Amniotic stem cell (primary cell): ENCODE measurements at places on chromosomes 12 and 14.

DNA sequence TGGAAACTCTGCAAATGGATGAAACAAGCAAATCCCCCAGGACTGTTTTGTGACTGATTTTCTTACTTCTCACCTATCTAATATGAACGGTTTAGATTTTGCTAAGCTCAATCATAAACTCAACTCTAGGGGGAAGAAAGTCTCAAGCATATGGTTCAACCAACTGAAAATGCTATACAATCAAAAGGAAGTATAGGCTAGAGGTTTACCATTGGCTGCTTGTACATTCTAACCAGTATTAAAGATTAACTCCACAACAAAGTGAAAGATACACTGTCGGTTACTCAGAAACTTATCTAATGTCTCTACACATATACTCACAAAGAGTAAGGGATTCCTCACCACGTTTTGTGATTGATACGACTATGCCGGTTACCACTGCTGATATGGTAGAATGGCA, 281.8 kb upstream of the SOX5 start:
- DNase-seq = no peak

- no peak for DNase-seq
Observed at GRCh38 chr12:20560935-20561334, 134.2 kb upstream of the SLCO1C1 start.

- no peak for DNase-seq
Observed at GRCh38 chr12:14113031-14113430, 131.6 kb upstream of the GRIN2B start.

DNA sequence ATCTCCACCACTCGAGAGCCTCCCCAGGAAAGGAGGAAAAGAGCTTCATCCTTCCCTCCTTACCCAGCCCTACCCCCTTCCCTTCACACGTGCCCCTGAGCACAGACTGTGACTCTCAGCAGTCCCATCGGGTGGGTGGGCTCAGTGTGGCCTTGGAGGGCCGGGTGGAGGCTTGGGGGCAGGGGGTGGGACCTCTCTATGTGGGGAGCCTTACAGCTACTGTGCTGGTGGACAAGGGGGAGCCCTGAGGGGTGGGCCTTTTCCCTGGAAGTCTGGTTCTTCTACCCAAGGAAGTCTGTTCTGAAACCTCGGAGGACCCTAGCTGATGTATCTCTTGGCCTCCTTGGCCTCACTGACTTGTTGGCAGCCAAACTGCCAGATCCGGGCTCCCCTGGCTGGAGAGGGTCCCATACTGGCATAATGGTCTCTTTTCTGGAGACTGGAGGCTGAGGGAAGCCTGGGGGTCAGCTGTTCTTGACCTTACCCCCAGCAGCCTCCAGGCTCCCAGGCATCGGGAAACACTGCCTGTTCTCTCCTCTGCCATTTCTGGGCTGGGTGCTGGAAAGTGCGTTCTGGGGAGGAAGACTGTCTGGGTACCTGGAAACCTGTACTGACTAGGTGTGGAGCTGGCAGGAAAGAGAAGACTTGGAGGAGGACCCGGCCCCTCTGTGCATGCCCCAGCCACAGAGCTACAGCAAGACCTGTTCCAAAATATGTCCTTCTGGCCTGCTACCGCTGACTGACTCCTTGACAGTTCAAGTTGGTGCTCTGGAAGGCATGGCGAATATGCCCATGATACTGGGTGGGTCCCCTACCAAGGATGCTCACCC, 7.6 kb downstream of the VASH1 start:
- DNase-seq = no peak

DNA sequence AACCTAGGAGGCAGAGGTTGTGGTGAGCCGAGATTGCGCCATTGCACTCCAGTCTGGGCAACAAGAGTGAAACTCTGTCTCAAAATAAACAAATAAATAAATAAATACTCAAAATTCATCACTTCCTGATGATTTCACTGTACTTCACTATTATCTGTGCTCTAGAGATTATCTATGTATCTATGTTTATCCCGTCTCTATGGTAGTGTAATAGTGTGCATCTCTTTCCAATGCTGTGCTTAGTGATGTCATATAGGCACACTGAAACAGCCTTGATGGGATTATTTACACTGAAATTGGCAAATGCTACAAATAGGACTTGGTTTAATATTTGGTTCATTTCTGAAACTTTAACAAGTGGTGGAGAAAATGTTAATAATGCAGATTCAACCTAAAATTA, 6.5 kb downstream of the CAPS2 start:
- DNase-seq = no peak

DNA sequence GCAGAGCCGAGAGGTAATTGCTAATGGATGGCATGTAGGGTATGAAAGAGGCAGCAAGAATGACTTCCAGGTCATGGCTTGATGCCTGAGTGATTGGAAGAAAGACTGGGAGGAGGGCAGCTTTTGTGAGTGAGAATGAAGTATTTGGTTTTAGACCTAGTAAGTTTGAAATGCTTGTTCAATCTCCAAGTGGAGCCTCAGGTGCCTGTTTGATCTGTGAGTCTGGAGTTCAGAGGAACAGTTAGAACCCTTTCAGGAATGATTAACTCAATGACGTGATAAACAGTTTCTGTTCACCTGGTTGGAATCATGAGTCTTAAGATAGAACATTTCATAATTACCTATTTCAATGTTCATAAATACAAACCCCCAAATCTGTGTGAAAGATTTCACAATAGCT, 10.4 kb downstream of the KCNJ8 start:
- no peak for DNase-seq

DNA sequence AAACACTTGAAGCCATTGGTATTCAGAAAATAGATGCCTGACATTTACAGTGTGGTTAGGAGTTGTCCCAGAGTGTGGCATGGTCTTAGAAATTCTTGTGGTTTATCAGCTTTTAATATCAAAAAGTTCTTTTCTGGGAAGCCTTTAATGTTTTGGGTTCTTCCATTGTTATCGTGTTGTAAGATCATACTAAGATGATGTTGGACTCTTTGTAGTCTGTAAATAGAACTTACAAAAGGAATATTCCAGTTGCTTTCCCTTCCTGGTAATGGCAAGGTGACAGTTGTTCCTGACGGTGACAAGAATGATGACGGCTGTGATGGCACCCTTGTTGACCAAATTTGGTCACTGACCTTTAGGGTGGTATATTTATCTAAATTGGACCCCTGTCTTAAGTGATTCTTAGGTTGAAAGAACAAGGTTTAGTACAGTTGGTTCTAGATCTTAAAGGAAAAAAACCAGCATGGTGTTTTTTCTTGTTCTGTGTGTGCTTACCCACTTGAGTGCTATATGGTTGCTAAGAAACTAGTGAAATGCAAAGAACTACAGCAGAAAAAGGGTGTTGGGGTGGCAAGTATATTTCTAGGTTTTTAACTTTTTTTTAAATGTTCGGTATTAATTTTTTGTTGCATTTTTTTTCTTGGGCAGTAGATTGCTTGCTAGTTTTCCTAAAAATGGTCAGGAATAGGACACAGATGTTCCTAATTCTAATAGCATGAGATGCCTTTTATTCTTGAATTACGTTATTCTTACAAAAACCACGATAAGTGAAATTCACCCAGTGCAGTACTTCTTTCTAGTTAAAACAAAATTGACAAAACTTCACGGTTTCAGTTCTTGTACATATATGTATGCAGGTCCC, 2.1 kb downstream of the ATP2A2 start:
- DNase-seq = no peak

- DNase-seq = no peak
Observed at GRCh38 chr12:98578392-98578791, 15.1 kb upstream of the SLC25A3 start.

GRCh38 chr14:92657457-92658142, 90.8 kb downstream of the LGMN start:
- no peak for DNase-seq

DNA sequence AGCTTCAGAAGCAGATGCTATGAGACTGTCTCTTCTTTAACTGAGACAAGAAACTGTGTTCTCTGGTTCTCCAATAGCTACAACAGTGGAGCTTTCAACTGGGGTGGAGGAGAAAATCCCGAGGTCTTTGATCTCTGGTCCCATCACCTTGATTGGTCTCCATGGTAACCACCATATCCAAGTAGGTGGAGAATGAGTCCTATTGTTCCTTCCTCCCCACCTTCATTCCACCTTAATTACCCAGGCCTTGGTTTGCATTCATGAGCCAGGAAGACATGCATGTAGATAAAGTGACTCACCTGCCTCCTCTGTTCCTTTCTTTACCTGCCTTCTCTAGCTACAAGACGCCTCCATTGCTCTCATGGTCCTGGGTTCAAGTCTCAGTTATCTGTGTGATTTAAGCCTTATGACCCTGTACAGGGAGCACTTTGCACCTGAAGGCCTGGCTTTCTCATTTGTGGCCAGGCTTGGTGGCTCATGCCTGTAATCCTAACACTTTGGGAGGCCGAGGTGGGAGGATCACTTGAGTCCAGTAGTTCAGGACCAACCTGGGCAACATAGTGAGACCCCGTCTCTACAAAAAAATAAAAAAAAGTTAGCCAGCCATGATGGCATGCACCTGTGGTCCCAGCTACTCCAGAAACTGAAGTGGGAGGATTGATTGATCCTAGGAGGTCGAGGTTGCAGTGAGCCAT, 157.7 kb upstream of the TBX3 start:
- no peak for DNase-seq

DNA sequence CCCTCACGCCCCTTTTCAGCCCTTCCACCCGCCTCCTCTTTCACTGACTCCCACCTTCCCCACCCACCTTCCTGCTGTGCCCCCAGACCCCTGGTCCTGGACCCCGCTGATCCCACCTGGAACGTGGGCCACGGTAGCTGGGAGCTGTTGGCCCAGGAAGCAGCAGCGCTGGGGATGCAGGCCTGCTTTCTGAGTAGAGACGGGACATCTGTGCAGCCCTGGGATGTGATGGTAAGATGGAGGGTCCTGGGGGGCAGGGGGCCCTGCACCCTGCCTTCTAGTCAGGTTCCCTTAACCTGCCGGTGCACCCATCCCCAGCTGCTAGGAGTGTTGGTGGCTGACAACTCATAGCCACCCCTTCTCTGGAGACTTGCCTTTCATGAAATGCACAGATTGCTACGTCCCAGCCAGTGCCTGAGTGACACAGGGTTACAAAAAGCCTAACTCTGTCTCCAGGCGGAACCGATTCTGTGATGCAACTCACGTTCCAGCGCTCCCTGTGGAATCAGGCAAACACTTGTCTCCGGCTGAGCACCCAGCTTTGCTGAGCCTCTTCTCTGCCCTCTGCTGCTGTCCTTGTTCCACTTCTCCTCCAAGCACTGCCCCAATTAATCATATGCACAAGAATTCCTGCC, 15.0 kb upstream of the OAS2 start:
- no peak for DNase-seq

DNA sequence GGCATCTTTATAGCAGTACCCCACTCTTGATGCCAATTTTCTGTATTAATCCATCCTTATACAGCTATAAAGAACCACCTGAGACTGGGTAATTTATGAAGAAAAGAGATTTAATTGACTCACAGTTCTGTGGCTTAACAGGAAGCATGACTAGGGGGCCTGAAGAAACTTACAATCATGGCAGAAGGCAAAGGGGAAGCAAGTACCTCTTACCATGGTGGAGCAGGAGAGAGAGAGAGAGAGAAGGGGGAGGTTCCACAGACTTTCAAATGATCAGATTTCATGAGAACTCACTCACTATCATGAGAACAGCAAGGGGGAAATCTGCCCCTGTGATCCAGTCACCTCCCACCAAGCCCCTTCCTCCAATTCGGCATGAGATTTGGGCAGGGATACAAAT, 84.4 kb downstream of the SLC24A4 start:
- DNase-seq = no peak

DNA sequence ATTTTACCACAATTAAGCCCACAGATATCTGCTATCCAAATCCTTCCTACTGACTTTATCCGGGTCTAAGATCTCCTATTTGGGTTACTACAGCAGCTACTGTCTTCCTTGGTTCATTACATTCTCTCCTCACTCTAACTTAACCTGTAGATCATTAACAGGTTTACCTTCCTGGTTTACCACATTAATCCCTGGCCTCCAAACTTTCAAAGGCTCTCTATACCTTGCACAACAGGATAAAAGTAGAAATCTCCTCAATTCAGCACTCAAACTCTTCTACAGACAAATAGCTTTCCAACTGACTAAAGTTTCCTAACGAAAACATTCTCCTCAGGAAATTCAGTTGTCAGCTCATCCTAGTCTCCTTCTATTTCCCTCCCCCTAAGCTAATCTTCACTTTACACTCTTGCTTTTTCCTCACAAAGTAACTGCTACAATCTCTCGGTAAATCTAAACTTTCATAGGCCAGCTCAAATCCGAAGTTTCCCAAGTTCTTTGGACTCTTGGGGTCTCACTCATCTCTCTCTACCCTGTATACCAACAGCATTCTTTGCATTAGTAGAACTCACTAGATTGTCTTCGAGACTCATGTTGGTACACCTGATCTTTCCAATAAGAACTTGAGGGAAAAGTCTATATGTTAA, 2.7 kb downstream of the BTBD7 start:
- DNase-seq = no peak

- DNase-seq = no peak
Observed at GRCh38 chr12:97557116-97557515, 94.5 kb downstream of the RMST start.

DNA sequence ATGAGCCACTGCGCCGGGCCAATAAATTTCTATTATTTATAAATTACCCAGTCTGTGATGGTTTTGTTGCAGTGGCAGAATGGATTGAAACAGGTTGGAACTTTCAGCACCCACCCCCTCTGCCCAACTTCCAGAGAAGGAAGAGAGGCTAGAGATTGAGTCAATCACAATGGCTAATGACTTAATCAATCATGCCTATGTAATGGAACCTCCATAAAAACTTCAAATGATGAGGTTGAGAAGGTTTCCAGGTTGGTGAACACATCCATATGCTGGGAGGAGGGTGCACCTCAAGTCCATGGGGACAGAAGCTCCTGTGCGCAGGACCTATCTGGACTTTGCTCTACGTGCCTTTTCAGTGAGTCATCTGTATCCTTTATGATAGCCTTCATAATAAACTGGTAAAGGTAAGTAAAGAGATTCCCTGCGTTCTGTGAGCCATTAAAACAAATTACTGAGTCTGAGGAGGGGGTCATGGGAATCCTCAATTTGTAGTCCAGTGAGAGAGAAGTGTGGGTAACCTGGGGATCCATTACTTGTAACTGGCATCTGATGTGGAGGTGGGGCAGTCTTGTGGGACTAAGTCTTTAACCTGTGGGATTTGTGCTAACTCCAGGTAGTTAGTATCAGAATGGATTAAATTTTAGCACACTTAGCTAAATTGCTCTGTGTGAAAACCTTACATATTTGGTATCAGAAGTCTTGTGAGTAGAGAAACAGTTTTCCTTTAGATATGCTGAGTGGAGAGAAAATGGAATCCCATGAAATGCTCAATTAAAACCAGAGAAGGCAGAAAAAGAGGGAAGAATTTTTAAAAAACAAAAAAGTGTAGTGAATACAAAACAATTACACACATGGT, 11.7 kb upstream of the NGDN start:
- DNase-seq = no peak

GRCh38 chr12:65977384-65977783, 153.1 kb downstream of the HMGA2 start:
- no peak for DNase-seq

GRCh38 chr12:54840244-54840865, 14.0 kb upstream of the MUCL1 start:
- DNase-seq = no peak

DNA sequence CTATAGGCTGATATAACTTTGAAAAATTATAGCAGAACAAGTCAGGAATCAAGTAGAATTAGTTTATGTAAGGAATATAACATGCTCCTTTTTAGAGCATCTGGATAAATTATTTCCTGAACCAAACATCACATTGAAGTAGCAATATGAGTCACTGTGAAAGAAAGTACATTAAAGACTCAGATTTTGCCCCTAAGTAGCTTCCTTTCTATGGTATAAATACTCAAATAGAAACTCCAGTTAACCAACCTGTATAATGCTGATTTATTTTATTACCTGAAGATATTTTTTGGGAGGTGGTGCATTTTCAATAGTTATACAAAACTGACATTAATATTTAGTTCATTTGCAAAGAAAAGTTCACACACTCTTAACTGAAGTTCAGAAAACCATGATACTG, 312.1 kb downstream of the ITPR2 start:
- no peak for DNase-seq
